ENCODE measurements at places on chromosomes 4 and X. TPM values are rescaled to one million over a fixed set of nuclear protein-coding genes. Genes with fewer than 3 reads are reported as not detected.

Gene SOWAHD
- total RNA-seq, result not detected

Gene LRRC66
- 1.5 TPM for total RNA-seq

Gene ZNF518B
- total RNA-seq, result 23.6 TPM

Gene TCEAL2
- not detected for total RNA-seq

Gene GABRA4
- not detected for total RNA-seq

Gene LRIT3
- 0.25 TPM for total RNA-seq

Gene FGB
- total RNA-seq, result not detected

Gene BEND2
- total RNA-seq, result not detected

Gene RPA4
- total RNA-seq, result not detected

Gene KCND1
- 0.92 TPM for total RNA-seq

Gene TLL1
- total RNA-seq, result 2.3 TPM

Gene C4orf51
- not detected for total RNA-seq

Gene WDR1
- total RNA-seq, result 75.6 TPM

Gene CNGA1
- 0.15 TPM for total RNA-seq

Measured in gastrocnemius medialis (tissue), 4 donors.